Posterior cingulate gyrus (tissue), 11 donors: ENCODE measurements at places on chromosomes 2 and 18.

DNA sequence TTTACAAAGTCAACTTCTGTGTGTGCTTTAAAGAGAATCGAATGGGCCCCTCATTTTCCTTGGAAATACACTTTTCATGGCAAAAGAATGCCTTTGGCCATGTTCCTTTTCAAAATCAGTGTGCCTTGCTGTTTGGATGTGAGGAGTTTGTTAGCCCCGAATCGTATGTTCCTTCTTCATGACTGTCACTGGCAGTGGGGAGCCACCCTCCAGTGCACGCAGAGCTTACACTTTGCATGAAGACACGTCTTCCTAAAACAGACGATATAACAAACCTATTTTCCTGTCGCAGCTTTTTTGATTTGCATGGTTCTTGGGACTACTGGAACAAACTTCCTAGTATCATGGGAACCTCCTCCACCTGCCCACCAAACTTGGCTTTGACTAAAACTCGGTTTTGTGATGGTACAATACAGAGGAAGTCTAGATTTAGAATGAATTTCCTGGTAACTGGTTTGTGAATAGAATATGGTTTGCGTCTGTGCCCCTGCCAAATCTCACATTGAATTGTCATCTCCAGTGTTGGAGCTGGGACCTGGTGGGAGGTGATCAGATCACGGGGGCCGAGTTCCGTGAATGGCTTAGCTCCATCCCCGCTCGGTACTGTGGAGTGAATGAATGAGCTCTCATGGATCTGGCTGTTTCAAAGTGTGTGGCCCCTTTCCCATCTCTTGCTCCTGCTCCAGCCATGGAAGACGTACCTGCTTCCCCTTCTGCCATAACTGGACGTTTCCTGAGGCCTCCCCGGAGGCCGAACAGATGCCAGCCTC lies 194.9 kb downstream of the TWIST2 start:
- DNase-seq = peak; percentile 77

DNA sequence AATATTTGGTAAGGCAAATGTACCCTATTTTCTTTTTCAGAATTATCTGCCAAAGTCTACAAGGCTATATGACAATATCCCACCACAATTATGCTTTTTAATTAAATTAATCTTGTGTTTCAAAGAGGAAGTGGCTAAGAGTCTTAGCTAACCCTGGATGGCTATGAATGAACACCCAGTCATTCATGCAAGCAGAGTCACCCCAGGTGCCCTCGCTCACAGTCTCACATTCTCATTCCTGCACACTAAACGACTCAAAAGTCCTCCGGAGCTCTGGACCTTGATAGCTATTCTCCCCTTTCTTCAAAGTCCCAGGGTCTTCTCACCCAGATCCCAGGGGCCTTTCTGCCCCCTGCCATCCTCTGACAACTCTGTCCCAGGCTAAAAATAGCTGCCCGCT lies 42.1 kb upstream of the MRPL19 start:
- DNase-seq = no peak

DNA sequence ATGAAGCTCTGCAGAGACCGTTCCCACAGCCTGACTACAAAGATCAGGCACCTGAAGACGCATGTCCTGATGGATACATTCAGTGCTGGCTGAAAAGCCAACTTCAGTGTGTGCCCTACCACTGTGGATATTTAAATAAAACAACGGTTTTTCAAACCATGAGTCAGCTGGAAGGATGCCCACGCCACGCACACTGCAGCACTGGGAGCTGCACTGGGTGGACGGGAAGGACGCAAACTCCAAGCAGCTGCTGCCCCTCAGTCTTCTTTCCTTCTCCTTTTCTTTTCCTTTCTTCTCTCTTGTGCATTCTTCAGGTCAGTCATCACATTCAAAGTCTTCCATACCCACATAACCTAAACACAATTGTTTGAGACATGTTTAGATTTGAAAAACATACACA lies 7.9 kb downstream of the TMEM18 start:
- peak; percentile 24 for DNase-seq

DNA sequence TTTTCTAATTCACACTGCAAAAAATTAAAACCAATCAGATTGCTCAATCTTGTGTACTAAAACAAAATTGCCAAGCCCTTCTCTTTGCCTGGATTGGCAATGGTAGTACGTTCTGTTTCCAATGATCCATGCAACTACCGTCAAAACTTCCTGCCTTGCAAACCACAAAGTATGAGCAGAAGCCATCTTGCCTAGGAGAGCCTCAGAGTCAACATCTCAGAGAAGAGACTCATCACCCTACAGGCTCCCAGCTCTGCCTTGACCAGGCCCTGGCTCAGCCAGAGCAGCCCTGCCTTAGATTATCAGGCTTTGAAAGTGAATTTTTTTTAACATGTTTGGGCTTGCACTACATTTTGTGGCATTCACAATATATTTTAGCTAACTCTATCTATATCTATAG lies 574.1 kb downstream of the SATB2 start:
- no peak for DNase-seq

DNA sequence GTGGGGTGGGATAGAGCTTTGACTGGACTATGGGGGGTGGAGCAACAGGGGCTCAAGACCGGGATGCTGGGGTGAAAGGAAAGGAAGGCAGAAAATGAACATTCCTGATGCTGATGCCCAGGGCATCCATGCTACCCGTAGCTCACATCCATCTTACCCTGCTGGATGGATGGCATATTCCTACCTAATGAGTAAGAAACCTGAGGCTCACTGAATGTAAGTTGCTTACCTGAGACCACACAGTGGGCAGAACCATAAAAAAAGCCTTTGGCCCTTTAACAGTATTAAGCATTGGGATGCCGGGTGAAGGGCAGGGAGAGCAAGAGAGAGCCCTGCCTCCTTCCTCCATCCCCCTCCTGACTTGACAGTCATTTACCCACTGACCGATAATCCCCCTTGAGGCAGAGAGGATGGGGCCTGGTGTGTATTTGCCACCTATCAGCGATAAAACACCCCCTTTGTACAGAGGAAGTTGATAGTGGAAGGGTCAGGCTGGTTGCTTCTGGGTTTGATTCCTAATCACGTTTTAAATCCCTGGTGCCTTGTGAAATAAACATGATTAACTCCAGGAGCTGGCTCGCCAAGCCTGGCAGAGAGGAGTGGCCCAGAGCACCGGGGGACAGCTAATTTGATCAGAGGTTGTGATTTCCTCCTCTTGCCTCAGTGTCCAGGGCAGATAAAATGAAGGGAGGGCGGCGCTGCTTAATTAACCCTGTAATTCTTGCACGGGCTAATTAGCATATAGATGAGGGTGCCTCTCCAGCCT lies 105.9 kb upstream of the HS6ST1 start:
- DNase-seq = no peak

DNA sequence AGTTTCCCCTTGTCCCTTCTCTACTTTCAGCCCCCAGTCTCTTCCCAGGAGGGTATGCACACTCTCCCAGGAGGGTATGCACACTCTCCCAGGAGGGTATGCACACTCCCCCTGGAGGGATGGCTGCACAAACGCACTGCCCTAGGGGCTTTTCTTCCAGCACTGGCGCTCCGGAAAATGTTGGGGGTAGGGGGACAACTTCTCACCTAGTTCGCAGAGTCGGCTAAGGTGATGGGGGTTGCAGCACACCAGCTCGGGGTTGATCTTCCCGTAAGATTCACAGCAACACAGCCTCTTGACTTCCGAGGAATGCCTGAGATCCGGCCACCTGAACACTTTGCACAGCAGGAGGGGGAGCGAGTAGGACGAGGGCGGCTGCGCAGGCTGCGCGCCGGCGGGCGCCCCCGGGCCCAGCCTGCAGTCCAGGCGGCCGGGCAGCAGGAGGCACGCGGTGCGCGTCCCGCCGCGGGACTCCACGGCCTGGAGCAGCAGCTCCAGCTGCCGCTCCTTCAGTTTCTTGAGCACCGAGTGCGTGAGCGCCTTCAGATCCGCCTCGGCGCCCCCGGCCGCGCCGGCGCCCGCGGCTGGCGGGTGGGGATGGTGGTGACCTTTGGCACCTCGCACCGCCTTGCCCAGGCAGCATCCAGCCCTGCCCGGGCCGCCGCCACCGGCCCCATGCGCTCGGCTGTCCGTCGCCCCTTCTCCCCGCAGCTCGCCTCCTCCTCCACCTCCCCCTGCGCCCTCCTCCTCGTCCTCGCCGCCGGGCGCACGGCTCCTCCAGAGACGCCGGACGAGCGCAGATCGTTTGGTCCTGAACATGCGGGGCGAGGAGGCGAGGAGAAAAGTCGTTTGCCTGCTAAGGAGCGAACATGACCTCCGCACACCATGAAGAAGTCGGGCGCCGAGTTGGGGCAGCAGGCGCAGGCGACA lies 894 bp downstream of the SMAD7 start:
- DNase-seq = peak; percentile 86

- no peak for DNase-seq
Observed at GRCh38 chr2:241563981-241564595, 5.5 kb downstream of the BOK start.
